CD8-positive, alpha-beta T cell (primary cell): ENCODE measurements at places on chromosomes 7 and 10. TPM values are rescaled to one million over a fixed set of nuclear protein-coding genes. Genes with fewer than 3 reads are reported as not detected.

The AKR1C8 gene
- not detected for total RNA-seq

The MGMT gene
- 7.0 TPM for total RNA-seq

The USP6NL gene
- total RNA-seq: 6.3 TPM

The SEMA3E gene
- not detected for total RNA-seq

The DDIT4 gene
- total RNA-seq: 351 TPM

The PARD3 gene
- total RNA-seq: 0.35 TPM

The ARMH3 gene
- total RNA-seq: 20.6 TPM

The FAM13C gene
- total RNA-seq: not detected

The HECW1 gene
- total RNA-seq: not detected

The TSPAN33 gene
- total RNA-seq: 4.7 TPM

The WNT8B gene
- total RNA-seq: not detected

The HOXA5 gene
- total RNA-seq: 0.28 TPM

The UPK3BL1 gene
- 42.2 TPM for total RNA-seq

The PPP1R17 gene
- not detected for total RNA-seq

The MET gene
- total RNA-seq: not detected

The ZNF425 gene
- total RNA-seq: 0.56 TPM
